ENCODE measurements at places on chromosomes 1 and 21. TPM values are rescaled to one million over a fixed set of nuclear protein-coding genes. Genes with fewer than 3 reads are reported as not detected.

- DNase-seq, result no peak
These were observed 49.7 kb upstream of the GFI1 start for GRCh38 chr1:92536211-92536979.

- no peak for DNase-seq
These were observed 23.9 kb downstream of the CNIH3 start for GRCh38 chr1:224640018-224640417.

- DNase-seq, result no peak
These were observed 17.1 kb upstream of the CCDC27 start for GRCh38 chr1:3735027-3735681.

Gene PRR9
- total RNA-seq, result not detected

Measured in thyroid gland (tissue), 4 donors.